ENCODE measurements at places on chromosomes 2 and 18.

DNA sequence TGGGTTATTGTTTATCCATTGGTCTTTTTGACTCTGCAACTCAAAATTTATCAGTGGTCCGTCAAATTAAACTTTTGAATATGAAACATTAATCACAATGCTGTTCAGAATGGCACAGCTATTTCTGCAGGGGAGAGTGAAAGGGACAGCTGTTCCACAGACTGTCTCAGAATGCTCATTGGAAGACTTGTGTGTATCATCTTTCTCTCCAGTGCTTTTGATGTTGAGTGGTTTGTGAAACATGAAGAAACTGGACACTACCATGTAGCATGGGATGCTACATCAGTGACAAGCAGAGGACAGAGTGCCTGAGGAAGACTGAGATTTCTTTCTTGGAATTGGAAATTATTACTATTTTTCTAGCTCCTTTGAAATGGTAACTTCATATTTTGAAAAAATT is 115.7 kb downstream of the PLCL1 start:
- H3K27ac ChIP-seq, result no peak overlapping the region
- DNase-seq, result no peak
- H3K36me3 ChIP-seq, result no peaks in the 10 kb centered on the region
- H3K27me3 ChIP-seq, result no peaks in the 10 kb centered on the region
- peaks cover 31% of the 10 kb centered on the region for H3K4me1 ChIP-seq

DNA sequence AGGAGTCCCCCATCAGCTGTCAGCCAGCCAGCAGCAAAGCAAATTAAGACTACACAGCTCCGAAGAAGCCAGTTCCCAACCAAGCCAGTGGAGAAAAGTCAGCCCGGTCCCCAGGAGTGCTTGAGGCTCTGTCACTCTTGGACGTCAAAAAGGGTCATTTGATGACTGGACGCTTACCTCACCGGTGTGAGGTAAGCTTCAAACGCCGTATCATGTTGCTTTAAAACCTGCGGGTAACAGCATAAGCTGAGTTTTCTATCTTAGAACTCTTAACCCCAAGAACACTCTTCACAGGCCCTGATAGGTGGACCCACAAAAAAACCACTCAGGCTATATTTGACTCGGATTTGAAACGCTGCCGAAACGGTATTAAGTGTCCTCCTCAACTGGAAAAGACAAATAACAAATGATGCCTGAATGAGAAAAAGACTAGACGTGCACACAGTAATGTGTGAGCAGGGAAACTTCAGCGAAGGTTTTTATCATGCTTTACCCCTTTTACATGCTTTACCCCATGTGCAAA is 682 bp upstream of the LNPK start:
- H3K36me3 ChIP-seq, result no peaks in the 10 kb centered on the region
- no peaks in the 10 kb centered on the region for H3K27me3 ChIP-seq
- peak overlapping the region; percentile 92 for H3K27ac ChIP-seq
- H3K4me3 ChIP-seq, result peak overlapping the region; percentile 84

- no peak overlapping the region for H3K27ac ChIP-seq
- H3K4me3 ChIP-seq, result no peak overlapping the region
- no peak for DNase-seq
These were observed 136.2 kb upstream of the ARHGAP28 start for GRCh38 chr18:6593142-6593885.

GRCh38 chr2:229543176-229543873 is 171.0 kb downstream of the DNER start:
- no peaks in the 10 kb centered on the region for H3K27me3 ChIP-seq
- no peak overlapping the region for H3K27ac ChIP-seq
- H3K4me3 ChIP-seq, result no peak overlapping the region
- no peak for DNase-seq

DNA sequence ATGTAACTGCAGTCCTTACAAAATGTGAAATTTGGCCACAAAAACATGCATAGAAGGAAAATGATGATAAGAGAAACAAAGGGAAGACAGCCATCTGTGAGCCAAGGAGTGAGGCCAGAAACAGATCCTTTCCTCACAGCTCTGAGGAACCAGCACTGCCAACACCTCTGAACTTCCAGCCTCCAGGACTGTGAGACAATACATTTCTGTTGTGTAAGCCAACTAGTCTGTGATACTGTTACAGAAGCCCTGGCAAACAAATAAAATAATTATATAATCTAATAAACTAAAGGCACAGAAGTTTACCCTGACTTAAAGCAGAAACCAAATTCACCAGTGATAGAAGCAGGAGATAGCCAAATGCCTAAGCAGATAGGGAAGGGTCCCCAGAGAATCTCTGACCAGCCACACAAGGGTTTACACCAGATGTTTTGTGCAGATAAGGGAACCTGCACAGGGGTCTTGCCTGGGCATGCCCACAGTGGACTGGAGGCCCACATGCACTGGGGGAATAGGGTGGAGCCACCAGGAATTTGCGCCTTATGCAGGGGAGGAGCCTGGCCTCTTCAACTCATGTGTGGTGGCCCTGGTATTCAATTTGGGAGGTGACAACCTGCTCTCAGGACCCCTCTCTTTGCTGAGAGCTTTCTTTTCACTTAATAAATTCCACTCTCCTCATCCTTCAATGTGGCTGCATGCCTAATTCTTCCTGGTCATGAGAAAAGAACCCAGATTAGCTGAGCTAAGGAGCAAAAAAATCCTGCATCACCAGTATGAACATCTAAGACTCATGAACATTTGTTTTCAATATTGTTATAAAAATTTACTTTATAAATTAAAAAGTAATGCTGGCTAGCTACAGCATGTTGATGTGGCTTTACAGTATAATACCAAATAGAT is 3.8 kb upstream of the GCC2 start:
- no peaks in the 10 kb centered on the region for H3K27me3 ChIP-seq
- no peak for DNase-seq
- H3K4me1 ChIP-seq, result peaks cover 5% of the 10 kb centered on the region

DNA sequence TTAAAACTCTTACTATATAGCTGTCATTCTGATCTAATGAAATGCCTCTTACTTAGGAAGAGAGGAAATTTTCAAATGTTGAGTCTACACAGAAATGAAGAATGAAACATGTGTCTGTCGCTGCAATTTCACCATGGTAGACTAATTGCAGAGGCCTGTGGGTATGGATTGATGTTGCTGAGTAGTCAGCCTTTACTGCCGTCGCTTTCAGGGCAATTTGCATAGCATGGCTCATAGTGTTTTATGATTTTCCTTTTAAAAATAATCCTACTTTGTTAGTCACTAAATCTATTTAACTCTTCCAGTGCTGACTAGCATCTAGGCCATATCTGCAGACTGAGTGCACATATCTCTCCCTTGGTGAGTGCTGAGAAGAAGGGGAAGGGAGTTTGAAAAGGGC is 819.2 kb downstream of the SATB2 start:
- no peaks in the 10 kb centered on the region for H3K27me3 ChIP-seq
- no peak for DNase-seq
- H3K27ac ChIP-seq, result no peak overlapping the region
- no peaks in the 10 kb centered on the region for H3K4me1 ChIP-seq
- H3K36me3 ChIP-seq, result no peaks in the 10 kb centered on the region

DNA sequence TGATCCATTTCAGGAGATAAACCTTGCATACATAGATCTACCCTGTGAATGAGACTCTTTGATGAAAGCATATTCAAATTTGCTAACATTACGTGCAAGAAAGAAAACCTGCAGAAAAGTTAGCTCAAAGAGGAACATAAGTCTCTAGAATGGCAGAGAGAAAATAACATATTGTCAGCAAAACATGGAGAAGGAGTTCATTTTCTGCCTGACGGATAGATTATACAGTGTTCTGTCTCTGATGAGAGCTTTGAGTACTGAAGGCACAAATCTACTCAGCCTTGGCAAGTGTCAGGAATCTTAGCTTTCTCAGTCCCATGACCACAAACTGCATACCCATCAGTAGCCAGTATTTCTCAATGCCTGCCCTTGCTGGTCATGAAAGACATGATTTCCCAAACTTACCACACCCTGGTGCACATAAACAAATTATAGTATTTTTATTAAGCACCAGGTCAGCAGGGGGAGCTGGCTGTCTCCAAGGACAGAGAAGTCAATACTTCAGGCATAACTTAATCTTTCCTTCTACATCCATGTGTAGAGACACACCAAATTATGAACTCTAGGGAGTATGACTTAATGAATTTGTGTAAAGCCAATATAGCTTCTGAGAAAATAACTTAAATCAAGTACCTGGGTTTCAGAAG is 401.2 kb upstream of the SOX11 start:
- H3K27ac ChIP-seq, result no peak overlapping the region
- H3K4me1 ChIP-seq, result no peaks in the 10 kb centered on the region
- no peaks in the 10 kb centered on the region for H3K27me3 ChIP-seq
- DNase-seq, result no peak

GRCh38 chr2:2762913-2763312 is 431.8 kb upstream of the MYT1L start:
- H3K27me3 ChIP-seq, result no peaks in the 10 kb centered on the region
- no peak overlapping the region for H3K27ac ChIP-seq
- no peaks in the 10 kb centered on the region for H3K36me3 ChIP-seq
- no peak overlapping the region for H3K4me3 ChIP-seq
- no peaks in the 10 kb centered on the region for H3K4me1 ChIP-seq

DNA sequence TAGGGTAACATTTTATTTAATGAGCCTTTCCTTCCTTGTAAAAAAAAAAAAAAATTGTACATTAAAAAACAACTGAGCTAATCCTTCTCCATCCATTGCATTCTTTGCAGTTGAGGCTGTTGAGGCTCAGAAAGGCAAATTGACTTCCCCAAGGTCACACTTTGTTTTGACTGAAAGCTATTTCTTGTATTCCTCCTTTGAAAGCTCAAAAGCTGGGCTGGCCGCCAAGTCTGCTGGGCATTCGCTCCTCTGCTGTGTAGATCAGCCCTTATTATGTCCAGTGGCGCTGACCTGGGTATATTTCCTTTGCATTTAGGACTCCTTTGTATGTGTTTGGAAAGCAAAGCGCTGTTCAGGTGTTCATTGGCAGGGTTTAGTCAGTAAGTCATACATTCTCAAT is 44.0 kb downstream of the SGPP2 start:
- no peaks in the 10 kb centered on the region for H3K27me3 ChIP-seq

Data from right atrium auricular region (tissue), 2 donors.